HAP-1 (cell line): ENCODE measurements at places on chromosomes 2 and 18.

GRCh38 chr18:43382641-43383403, 105.5 kb upstream of the SYT4 start:
- peak; percentile 80 for DNase-seq

GRCh38 chr2:45714679-45715078, 63.2 kb downstream of the PRKCE start:
- DNase-seq = no peak

- no peak for DNase-seq
Observed at GRCh38 chr2:199756211-199756610, 94.8 kb downstream of the FTCDNL1 start.

DNA sequence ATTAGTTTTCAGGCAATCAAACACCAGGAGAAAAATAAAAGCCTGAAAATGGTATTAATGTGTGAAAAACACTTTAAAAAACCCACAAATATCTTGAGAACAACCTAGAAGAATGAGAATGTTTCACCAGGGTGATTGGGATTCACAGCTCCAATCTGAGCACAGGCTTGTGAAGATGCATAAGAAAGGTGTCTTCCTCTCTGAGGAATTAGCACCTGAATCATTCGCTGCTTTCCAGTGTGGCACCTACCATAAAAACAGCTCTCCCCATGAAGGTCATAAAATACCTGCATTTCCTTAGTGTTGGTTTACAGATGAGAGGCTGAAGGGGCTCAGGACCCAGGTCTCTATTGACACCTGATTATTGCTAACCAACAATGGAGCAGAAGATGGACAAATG, 499.7 kb upstream of the KLHL29 start:
- no peak for DNase-seq

- DNase-seq = no peak
Observed at GRCh38 chr2:120710256-120710655, 25.4 kb upstream of the GLI2 start.

DNA sequence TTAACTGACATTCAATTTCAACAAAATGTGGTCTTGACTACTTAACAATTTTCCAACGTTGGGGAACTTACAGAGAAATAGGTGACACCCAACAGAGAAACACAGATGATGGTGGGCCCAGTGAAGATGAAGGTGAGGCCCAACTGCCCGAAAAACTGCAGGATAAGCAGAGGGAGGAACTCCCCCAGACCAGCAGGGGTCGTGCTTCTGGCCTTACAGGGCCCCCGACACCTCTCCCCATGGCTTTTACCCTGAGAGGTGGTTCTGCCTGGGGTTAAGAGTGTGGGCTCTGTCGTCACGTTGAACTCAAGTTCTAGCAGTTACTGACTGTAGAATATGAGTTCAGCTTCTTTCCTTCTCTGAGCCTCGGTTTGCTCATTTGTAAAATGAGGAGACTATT, 119.5 kb upstream of the SMIM21 start:
- no peak for DNase-seq

DNA sequence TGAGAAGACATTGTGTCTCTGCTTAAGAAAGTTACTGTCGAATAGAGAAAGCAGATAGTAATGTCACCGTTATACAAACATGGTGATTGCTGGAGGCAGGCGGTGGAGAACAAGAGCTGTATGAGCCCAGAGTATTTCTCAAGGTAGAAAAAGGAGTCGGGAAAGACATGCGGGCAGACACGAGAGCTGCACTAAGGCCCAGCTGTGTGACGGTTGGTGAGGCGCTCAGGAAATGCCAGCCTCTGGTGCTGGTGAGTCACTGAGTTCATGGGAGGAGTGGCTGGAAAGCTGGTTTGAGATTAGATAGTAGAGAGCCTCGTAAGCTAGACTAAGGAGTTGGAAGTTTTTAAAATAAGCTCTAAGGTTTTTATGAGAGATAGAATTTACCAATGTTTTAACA, 390.9 kb upstream of the TRIB2 start:
- DNase-seq = no peak

DNA sequence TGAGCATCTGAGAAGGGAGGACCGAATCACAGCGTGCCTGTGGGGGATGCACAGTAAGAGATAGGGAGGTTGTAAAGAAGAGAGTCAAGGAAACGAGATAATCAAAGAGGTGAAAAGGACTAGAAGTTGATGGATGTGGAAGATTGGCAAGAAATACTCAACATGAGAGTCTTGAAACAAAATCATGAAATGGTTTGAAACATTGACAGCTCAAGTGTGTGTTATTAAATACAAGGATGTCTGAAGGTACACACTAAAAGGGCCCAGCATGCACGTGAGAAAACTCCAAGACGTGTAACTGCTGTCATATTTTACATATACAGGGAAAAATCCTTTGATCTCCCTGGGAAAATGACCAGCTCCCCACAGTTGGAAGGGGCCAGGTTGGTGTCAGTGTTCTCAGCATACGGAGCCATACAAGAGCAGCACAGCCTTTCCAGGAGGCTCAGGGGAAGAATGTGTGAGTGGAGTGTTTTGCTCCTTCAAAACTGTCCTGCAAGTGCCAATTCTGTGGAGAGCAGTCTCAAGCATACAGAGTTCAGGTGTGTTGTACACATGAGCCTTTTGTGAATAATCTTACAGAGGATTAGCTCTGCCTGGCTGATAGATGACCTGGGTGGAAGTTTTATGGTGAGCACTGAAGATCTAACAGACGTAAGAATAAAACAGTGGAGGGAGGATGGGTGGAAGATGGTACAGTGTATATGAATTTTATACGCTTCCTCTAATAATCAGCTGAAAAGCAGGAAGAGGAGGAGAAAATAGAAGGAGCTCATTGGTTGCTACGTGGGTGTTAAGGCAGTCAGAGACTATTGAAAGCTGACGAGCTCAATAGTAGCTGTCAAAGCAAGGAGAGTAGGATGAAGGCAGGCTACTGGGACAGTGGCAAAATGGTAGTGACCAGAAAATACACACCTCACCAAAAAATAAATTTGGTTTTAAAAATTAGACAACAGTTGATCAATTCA, 126.8 kb downstream of the ATP9B start:
- DNase-seq = no peak

DNA sequence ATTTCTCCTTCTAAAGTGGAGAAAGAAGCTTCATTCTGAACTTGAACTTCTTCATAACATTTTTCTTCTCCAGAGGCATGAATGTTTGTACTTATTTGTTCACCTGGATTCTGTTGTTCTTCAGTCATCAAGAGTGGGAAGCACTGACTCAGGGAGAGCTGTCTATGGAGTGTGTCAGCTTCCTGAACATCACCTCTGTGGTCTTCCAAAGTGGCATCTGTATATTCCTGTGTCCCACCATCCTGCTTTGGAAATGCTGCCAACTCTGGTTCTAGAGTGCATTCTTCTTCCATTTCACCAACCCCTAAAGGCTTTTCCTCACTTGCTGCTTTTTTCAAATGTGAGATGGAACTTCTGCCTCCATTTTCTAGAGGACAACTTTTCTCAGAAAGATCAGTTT, 59.5 kb downstream of the TTN start:
- no peak for DNase-seq

DNA sequence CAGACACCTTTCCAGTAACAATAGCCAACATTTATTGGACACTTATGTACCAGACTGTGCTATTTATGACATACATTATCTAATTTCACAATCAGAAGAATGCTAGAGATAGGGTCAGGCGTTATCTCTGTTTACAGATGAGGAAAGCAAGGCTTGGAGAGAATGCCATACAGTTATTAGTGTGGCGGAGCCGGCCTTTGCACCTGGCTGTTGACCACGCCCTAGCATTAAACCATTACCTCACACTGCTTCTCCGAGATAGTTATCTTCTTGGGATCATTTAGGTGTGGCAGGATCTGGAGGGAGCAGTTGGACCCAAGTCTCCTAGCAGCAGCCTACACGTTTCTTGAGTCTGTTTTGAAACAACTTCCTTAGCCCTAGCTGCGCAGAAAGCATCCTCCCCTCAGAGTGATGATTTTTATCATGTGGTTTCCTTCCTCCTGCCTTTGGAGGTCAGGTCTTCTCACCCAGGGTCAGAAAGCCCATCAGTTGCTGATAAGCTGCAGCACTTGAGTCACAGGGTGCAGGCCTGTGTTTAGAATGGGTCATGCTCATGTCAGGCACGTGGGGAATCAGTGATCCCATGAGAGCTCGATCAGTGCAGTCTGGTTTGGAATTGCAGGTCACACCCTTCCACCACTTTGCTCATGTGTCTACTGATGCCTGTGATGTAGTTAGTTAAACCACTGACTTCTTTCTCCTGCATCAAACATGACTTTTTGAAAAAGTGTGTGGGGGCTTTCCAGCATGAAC, 118.2 kb downstream of the SPTBN1 start:
- DNase-seq = no peak

- DNase-seq = no peak
Observed at GRCh38 chr18:60421356-60422118, 49.0 kb upstream of the MC4R start.

- no peak for DNase-seq
Observed at GRCh38 chr2:43111788-43112554, 114.4 kb downstream of the ZFP36L2 start.

DNA sequence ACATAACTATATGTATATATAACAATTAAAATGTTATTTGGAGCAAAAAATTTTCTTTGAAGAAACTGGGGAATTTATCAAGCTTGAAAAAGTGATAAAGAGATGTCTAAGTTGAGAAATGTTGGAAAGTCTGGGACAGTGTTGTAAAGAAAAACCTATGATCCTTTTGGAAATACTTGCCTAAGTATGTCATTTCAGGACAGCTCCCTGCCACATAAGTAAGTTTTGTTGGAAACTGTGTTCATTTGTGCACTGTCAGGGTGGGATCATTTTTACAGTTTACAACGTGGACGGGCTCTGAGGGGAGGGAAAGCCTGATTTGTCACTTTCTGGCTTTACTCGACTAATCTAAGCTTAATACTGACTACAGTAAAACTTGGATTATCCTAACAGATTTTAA, 10.4 kb upstream of the COL3A1 start:
- no peak for DNase-seq

GRCh38 chr18:71809711-71810110, 734.4 kb downstream of the CBLN2 start:
- DNase-seq = no peak

DNA sequence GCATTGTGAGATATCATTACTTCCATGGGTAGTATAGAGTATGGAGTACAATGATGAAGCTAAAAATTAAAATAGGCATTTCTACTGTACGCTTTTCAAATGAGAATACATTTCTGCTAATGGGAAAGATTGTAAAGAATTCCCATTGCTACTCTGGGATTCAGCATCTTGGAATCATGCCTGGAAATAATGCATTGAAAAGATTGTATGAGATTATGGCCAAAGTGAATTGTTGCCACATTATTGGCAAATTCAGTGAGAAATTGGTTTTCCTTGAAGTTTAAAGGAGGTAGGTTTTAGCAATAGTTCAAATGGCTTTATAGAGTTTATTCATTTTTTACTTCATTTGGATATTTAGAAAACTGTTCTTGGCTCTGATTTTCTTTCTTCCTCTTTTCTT, 157.9 kb downstream of the GULP1 start:
- no peak for DNase-seq

DNA sequence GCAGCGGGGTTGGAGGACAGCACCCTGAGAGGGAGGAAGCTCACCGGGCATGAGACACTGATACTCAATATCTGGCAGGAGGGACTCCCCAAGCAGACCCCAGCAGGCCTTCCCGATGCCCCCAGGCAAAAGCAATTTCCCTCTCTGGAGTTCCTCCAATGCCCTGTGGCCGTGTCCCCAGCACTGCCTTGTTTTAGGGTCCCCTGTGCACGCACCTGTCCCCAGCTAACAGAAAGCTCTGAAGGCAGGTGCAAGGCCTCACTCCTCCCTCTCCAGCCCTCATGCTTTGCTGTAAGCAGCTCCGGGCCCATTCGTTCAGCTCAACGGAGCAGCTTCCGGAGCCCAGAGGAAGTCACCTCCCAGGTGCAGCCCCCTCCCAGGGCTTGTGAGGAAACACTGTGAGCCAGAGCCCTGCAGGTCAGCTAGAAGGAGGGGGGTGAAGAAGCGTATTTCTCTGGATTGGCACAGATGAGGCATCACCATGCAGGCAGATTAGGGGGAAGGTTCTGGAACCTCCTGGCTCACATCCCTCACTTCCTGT, 50.3 kb upstream of the ID2 start:
- DNase-seq = no peak

- DNase-seq = no peak
Observed at GRCh38 chr18:54776282-54776977, 51.8 kb upstream of the RAB27B start.

- peak; percentile 55 for DNase-seq
Observed at GRCh38 chr2:64873472-64873924, 115.7 kb upstream of the SLC1A4 start.

DNA sequence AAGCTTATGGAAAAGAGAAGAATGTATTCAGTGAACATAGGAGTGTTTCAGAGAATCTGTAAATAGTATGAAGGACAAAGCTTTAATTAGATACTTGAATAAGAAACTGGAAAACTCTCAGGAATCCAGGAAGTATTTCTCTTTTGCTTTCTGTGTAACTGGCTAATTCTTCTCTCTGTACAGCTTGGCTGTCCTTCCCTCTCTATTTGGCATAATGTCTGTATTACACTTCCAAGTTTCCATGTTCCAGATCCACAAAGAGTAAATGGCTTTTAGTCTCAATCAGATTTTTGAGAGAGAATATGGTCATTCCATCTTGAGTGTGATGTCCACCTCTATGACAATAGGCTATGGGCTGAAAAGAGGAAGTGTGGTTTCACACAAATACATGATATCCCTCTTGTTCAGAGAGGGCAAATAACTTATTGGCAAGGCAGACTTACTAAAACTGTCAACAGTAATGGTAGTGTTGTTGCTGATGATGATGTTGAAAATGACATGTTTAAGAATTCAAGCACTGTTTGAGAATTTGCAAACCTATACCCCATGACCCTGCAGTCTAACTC, 129.2 kb upstream of the ERBB4 start:
- no peak for DNase-seq

DNA sequence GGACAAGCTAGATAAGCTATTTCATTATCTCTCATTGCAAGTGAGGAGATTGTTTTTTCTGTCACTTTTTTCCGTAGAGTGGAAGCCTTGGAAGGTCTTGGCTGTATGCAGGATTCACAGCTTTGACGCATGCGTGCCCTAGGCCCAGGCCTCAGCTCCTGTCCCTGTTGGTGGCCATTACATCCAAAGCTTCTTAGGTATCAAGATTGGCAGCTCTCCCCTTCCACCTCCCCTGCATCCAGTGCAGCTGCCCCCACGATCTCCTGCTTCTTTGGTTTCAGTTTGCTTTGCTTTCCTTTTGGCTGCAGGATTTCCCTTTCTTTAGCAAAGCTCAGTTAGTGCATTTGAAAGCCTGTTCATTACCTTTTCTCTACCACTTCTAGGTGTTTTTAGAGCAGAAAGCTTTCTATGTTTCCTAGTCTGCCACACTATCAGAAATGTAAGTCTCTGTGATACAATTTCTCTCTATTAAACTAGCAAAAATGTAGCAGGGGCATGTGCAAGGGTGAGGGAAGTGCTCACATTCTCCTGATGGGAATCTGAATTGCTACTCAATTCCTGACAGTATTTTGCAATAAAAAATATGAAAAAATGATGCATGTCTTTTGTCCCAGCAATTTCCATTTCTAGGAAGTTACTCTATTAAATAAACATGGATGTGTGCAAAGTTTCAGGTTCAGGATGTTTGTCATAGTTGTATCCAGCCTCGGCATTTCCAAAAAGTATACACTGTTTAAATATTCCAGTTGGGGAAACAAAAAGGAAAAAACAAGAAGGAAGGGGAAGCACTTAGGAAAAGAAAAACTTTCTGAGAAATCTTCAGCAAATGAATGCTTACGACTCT, 91.2 kb downstream of the LIPG start:
- DNase-seq = no peak
